ENCODE measurements at places on chromosomes 7 and 10.

GRCh38 chr10:57260175-57260574 lies 899.1 kb upstream of the ZWINT start:
- no peak for DNase-seq

DNA sequence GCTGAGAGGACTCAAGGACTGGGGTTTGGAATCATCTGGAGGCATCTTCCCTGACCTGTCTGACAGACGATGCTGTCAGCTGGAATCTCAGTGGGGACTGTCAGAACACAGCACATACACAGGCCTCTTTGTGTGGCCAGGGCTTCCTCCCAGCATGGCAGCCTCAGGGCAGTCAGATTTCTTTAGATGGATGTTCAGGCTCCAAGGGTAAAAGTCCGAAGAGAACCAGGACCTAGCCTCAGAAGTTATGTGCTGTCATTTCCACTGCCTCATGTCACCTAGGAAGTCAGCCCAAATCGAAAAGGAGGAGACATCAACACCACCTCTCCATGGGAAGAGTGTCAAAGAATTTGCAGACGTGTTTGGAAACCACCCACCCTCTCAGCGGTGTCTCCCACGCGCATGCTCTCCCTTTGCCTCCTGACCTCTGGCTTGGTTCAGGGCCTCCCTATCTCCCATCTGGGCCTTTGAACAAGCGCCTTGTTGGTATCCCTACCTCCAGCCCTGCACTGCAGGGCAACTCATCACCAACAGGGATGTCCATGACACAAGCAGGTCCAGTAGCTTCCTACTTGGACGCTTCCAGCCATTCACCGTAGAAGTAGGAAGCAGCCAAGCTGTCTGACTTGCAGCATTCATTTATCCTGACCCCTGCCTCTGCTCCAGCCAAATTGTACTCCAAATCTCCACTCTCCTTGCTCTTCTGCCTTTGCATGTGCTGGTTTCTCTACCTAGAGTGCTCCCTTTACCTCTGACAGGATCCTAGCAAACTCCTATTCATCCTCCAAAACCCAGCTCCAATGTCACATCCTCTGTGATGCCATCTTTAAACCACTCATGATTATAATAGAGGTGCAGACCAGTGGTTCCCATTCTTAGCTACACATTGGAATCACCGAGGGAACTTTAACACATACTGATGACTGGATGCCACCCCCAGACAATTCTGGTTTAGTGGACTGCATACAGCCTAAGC lies 121.6 kb downstream of the OAT start:
- no peak for DNase-seq

- no peak for DNase-seq
Measured at GRCh38 chr10:3425261-3425660, 252.7 kb upstream of the PITRM1 start.

DNA sequence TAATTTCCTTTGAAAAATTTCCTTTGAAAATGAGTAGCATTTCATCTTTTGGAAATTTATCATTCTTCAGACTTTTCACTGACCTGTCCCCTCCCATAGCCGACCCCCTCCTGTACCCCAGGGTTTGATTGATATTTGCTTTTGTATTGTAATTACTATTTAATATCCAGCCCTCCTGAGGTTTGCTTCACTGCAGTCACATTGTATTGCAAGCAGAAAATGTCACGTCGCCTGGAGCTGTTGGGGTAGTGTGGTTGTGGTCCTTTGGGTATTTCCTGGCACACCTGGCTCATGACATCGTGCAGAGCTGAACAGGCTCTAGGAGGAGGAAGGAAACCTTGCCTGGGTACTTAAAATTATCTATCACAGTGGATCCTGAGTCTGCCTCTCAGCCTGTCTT lies 116.1 kb downstream of the INSYN2A start:
- DNase-seq = no peak

DNA sequence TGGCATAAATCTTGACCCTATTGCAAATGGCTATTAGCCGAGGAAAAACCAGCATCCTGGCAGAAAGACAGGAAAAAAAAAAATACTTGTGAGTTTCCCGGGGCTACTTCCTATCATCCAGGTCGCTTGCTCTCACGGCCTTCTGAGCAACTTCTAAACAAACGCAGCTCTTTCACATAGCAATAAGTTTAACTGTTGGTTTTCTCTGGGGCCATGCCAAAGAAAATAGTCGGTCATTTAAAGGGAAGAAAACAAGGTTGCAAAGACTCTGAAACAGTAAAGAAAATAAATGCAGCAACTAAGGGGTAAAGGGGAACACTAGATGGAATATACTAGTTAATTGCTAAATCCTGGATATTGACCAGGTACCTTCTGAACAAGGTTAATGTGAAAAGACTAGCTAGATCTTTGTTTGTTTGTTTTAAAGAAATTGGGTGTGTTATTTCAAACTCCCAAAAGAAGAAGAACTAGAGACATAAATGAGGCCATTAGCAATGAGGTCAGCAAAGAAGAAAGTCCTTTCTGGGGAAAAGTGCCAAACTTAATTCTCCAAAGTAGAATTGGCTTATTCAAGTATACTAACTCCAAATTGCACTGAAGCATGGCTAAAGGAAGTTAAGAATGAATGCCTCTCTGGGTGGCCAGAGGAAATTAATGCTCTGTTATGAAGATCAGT lies 54.2 kb downstream of the SLC39A12 start:
- no peak for DNase-seq

GRCh38 chr7:25075459-25075858 lies 49.6 kb downstream of the CYCS start:
- DNase-seq = no peak

GRCh38 chr7:1218541-1219165 lies 14.0 kb upstream of the UNCX start:
- DNase-seq = no peak

- no peak for DNase-seq
Measured at GRCh38 chr10:121580276-121581116, 17.7 kb downstream of the FGFR2 start.

DNA sequence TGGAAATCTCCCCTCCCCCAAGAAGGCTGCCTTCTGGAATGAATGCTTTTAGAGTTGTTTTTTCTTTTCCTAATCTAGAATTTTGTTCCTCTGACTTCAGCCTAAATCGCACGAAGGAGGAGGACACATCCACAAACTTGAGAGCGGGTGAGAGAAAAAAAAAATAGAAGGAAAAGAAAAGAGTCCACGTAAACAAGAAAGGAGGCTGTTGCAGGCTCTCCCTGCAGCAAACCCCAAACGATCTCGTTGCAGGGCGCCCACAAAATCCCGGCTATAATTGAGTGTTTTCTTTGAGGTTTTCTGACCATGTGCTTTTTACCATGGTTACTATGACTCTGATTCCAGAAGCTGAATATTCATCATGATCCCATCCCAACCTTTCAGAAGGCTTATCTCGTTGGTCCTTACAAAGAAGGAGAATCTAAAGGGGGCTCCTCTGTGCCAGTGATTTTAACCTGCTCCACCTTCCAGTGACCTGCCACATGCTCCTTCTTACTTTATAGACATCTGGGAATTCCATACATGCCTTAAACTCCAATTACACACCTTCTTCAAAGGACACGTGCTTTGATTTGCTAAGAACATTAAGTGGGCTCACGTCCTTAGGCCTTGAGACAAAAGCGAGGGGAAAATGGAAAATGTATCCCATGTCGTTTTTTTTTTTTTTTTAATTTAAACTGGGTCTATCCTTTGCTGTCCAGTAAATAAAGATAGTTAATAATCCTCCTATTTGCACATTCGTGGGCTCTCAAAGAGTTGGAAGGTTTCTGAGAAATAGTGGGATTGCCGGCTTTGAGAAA lies 5.8 kb downstream of the TWIST1 start:
- DNase-seq = no peak

GRCh38 chr10:31508882-31509281 lies 189.9 kb downstream of the ZEB1 start:
- DNase-seq = no peak

DNA sequence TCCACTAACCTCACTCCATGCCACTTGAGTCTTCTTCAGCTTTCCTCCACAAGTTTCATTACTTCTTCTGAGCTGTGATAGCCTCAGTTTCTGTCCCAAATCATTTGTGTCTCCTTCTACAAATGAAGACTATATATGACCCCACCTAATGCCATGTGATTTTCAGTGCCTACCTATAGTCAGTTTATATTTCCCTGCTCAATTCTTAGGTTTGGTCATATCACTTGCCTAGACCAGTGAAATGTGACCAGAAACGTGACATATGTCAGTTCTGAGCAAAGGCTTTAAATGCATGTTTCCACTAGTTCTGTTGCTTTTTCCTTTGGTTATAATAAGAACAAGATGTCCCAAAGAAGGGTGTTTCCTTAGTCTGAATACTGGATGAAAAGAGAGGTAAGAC lies 24.6 kb upstream of the REEP3 start:
- DNase-seq = no peak
